ENCODE measurements at places on chromosomes 4 and X.

DNA sequence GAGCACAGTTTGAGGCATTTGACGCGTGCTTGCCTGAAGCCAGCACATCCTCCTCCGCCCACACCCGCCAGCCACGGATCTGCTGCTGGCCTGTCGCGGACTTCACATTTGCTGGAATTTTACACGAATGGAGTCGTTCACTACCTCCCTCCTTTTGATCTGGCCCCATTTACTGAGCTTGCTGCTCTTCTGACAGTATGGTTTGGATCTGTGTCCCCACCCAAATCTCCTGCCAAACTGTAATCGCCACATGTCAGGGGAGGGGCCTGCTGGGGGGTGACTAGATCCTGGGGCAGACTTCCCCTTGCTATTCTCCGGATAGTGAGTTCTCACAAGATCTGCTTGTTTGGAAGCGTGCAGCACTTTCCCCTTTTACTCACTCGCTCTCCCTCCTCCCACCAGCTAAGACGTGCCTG, 19.9 kb upstream of the CPLX1 start:
- no peak for DNase-seq

- no peak for DNase-seq
Observed at GRCh38 chr4:54094451-54094850, 5.5 kb upstream of the GSX2 start.

DNA sequence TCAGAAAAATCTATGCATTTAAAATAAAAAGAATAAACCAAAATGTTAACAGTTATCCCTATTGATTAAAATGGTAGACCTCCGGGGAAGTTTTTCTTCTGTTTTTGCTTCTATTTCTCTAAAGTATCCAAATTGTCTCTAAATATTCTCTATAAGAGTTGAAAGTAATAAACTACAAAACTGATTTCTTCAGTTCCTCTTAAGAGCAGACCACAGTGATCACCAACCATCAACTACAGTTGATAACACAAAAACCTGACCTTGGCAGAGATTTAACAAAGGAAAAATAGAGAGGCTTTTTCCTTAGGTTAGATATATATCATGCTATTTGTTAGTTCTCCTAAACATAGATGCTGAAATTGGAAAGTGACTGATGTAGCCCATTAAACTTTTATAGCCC, 27.3 kb downstream of the DDX60 start:
- DNase-seq = no peak

DNA sequence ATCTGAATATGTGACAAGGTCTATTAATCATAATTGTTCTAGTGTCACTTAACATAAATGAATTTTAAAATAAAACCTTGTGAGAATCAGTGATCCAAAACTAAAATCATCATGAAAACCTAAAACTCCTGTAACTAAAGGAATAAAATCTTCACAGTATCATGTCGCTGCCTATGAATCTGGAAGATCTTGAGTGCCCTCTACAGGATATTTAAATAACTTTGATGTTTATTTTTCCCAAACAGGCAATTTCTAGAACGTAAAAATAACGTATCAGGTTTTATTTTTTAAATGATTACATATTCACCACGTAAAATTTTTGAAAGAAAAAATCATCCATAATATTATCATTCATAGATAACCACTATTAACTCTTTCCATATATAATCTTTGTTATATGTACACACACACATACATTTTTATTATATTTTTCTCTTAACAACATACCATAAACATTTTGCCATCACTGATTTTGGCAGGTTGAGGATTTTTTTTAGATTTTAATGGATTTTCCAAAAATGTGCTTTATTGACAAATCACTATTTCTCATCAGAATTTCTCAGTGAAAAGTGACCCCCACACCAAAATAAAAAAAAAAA, 79.6 kb downstream of the COMMD8 start:
- DNase-seq = no peak

GRCh38 chr4:15495621-15496020, 25.9 kb downstream of the CC2D2A start:
- no peak for DNase-seq

DNA sequence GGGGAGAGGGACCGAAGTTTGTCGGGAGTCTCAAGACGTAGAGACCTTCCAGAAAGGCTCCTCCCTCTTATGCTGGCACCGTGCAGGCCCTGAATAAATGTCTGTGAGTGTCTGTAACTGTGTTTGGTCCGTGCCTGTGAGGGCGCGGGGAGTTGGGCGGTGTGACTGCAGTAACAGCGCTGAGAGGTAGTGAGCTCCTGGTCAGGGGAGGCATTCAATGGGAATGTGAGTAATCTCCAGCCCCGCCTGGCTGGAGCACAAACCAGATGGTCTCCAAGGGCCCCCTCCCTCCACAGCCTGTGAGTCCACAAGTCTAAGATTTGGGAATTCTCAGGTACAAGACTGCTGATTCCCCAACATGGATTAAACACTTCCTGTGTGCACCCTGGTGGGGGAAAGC, 100.0 kb downstream of the HMX1 start:
- no peak for DNase-seq

GRCh38 chr4:85861064-85861765, 386.3 kb downstream of the ARHGAP24 start:
- DNase-seq = no peak

- DNase-seq = no peak
Observed at GRCh38 chr4:100306018-100306417, 115.8 kb upstream of the DDIT4L start.
